ENCODE measurements at places on chromosomes 7 and 10.

DNA sequence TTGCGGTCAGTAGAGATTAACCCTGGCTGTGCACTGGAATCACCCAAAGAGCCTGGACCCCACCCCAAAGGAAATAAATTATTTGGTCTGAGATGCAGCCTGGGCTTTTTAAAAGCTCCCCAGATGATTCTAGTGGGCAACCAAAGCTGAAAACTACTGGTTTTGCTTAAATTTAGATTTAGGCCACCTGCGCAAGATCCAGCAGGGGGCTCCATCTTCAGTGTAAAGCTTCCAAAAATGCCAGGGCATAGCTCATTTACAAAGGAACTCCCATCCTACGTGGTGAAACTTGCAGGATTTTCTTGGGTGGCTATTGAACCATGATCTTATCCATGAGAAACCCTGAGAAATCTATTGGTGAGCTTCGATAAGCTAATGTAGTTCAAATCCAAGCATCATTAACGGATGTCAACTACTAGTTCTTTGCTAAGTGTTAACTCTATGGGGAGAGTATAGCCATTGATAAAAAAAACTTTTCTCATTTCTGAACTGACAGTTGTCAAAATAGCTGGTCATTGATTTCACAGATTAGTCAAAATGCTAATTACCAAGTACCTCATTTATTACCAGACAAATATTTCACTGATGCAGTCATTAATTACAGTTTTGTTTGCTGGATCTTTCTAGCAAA is 315.3 kb downstream of the LHFPL3 start:
- no peak for DNase-seq

DNA sequence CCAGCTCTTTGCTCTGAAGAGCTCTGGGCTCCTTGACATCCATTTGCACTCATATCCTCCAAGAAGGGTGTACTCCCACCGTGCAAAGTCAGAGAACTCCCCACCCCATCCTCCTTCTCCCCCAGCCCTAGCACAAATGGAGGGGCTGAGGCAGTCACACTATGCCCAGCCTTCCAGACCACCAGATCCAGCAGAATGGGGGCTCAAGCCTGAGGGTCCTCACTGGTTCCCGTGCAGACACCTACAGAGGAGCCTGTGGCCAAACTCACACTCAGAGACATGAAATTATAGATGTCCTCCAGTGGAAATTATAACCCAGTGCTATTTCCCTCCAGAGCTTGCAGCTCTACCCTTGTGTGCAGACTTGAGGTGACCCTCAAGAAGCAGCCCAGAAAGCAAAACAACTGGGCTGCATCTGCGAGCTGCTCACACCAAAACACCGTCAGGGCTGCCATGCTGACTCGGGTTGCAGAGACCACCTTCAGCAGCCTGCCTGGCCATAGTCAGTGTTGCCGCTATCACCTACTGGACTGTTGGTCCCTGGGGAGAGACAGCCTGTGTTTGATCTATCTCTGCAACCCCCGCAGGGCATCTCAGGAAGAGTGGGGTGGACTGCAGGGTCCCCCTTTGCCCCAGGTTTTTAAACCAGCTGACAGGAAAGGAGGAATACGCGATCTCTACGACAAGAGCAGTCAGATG is 7.4 kb downstream of the ZNF488 start:
- no peak for DNase-seq

DNA sequence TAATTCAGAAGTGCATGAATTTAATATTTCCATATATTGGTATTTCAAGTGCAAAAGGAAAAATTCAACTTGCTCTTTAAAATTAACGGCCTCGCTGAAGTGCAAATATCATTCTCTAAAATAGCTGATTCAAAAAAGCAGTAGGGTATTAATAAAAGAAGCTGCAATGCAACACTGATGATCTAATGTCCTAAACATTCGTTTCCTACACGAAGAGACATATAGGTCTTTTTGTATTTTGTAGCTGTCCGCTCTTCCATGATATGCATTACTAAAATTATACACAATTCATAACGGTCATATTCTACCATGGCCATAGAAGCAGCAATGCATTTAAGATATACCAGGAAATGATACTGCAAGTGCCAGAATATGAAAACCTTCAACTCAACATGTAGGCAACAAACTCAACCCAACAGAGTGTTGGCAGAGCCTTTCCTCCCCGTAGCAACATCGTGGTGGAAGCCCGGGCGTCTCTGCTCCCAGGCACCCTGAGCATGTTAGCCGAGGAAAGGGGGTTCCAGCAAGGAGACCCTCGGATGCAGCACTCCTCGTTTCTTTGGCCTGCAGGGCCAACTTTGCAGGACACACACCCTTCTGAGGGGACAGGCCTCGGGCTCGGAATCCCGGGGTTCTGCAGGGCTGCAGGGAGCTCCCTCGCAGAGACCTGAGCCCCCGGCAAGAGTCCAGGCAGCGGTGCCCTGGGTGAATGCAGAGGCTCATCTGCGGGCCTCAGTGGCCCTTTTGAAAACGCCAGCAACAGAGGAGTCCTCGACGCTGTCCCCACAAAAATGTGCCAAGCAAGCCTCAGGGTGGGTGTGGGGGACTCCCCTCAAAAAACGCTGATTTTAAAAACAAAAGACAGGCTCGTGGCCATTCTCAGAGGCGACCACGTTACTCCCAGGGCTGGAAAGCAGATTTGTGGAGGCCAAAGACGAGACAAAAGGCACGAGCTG is 1.6 kb downstream of the FAM171A1 start:
- DNase-seq, result no peak

DNA sequence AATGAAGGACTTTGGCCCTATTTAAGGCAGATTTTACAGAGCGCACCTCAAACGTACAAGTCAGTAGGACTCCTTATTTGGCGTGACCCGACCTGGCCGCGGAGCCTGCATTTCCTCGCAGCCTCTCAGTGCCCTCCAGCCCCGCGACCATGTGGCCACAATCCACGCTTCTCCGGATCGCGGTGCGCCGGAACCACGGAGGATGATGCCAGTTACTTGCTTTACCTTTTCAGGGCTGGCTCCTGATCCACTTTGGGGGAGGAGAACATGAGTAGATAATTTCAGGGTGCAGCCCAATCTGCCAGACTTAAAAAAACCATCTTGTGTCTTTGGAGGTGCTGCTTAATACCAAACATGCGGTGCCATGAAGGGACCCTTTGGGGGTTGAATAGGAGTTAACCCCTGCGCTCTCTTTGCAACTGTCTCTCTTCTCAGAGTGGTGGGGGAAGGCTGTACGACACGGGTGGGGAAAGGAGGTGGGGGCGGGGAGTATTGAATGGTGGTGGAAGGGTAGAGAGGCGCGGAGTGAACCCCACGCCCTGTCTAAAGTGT is 1.5 kb downstream of the FRAT1 start:
- no peak for DNase-seq

- DNase-seq, result no peak
Measured at GRCh38 chr7:8387551-8388256, 45.7 kb upstream of the NXPH1 start.

Data from NCI-H1930 (cell line).